ENCODE measurements at places on chromosomes 12 and 14. TPM values are rescaled to one million over a fixed set of nuclear protein-coding genes. Genes with fewer than 3 reads are reported as not detected.

GRCh38 chr12:28086521-28087155 is 103.6 kb upstream of the CCDC91 start:
- DNase-seq = no peak
- no peak overlapping the region for H3K27ac ChIP-seq

Gene TMEM117
- total RNA-seq = 1.3 TPM

GRCh38 chr12:116777245-116777644 is 39.1 kb downstream of the RNFT2 start:
- H3K27ac ChIP-seq = no peak overlapping the region
- no peak overlapping the region for H3K4me3 ChIP-seq
- no peak for DNase-seq
- H3K27me3 ChIP-seq = no peaks in the 10 kb centered on the region
- peaks cover 1% of the 10 kb centered on the region for H3K36me3 ChIP-seq

DNA sequence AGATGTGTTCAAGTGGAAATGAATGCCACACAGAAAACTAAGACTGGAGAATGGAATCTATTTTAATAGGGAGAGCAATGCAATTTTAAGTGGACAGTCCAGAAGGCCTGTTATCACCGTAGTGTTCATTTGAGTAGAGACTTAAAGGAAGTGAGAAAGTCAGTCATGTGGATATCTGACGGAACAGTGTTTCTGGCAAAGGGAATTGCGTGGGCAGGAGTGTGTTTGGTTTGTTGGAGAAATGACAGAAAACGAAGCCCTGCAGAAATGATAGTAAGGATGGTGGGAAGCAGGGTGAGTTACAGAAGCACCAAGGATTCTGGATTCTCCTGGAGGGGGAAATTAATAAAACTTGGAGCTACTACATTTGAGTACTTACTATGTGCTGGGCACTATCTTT is 776.6 kb downstream of the MED13L start:
- no peak overlapping the region for H3K4me3 ChIP-seq
- H3K27ac ChIP-seq = no peak overlapping the region
- DNase-seq = no peak
- H3K4me1 ChIP-seq = peaks cover 7% of the 10 kb centered on the region

Gene CTSG
- not detected for total RNA-seq

DNA sequence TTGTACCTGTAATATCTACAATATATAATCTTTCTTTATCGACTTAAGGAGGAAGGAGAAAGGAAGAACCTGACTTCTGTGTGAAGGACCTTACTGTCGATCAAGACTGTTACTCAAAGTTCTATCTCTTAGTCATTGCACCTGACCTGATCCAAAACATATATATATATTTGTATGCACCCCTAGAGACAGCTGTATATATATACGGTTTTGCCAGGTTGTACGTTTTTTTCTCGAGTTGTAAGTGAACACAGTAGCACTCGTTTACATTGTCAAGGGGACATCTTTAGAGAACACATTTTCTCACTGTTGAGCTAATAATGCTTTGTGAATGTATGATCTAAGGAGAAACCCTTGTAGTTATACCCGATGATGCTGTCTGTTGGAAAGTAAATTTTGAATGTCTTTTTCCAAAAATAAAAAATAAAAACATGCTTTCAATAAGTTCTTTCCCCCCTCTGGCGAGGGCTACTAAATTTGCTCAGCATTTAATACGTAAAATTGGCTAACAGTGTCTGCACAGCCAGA is 536 bp upstream of the SLC35E3 start:
- H3K27ac ChIP-seq = peak overlapping the region; percentile 83
- peaks cover 7% of the 10 kb centered on the region for H3K36me3 ChIP-seq
- H3K27me3 ChIP-seq = no peaks in the 10 kb centered on the region
- H3K4me1 ChIP-seq = peaks cover 35% of the 10 kb centered on the region
- DNase-seq = no peak

Gene MYH6
- total RNA-seq = 0.65 TPM

DNA sequence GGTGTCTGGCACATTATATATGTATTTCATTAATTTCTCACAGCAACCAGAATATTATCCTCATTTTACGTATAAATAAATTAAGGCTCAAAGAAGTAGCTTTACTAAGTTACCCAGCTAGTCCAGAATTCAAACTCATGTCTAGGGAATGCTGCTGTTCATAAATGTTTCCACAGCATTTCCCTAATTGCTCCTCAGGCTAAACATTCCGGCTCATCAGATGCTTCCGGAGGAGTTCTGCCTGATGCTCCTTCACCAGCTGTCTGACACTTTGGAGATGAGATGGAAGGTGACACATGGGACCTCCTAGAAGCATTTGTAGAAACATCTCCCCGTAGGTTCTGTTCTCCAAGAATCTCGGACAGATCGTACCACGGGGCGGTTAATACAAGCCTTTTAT is 12.1 kb downstream of the KRT85 start:
- no peaks in the 10 kb centered on the region for H3K27me3 ChIP-seq
- H3K27ac ChIP-seq = no peak overlapping the region
- no peak for DNase-seq
- no peak overlapping the region for H3K4me3 ChIP-seq
- no peaks in the 10 kb centered on the region for H3K36me3 ChIP-seq

DNA sequence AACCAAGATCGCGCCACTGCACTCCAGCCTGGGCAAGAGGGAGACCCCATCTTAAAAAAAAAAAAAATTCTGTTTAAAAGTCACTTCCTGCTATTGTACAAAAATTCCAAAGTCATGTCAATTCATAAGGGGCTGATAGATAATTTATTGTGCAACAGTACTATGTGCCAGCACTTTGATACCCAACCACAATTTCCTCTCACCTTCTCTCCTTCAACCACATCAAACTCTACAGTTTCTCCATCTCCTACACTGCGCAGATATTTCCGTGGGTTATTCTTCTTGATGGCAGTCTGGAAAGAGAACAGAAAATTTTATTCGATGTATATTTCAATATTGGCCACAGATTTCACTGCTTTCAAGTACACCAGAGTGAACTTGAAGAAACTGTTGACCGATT is 7.6 kb downstream of the YBX3 start:
- peaks cover 8% of the 10 kb centered on the region for H3K36me3 ChIP-seq
- H3K4me3 ChIP-seq = no peak overlapping the region
- no peak overlapping the region for H3K27ac ChIP-seq

Gene NDUFA9
- 107 TPM for total RNA-seq
